ENCODE measurements at places on chromosomes 5 and 9.
A peak's percentile ranks its signal among the peaks of the same experiment; 100 is the strongest.

DNA sequence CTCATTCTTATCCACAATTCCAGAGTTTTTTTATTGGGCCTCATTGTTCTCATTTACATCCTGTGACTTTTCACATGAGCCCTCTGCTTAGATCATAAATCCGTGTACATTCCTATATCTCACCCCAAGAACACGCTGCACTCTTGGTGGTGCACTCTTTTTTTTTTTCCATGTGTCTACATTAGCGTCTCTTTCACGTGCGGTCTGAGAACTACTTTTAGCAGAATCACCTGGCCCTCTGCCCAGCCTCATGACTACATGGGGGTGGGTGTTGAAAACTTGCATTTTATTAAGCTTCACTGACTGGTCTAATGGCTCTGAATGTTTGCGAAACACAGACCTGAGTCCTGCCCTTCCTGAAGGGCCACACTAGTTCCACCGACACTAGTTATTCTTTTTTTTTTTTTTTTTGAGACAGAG, 18.6 kb downstream of the C9orf57 start:
- peak; percentile 42 for DNase-seq

DNA sequence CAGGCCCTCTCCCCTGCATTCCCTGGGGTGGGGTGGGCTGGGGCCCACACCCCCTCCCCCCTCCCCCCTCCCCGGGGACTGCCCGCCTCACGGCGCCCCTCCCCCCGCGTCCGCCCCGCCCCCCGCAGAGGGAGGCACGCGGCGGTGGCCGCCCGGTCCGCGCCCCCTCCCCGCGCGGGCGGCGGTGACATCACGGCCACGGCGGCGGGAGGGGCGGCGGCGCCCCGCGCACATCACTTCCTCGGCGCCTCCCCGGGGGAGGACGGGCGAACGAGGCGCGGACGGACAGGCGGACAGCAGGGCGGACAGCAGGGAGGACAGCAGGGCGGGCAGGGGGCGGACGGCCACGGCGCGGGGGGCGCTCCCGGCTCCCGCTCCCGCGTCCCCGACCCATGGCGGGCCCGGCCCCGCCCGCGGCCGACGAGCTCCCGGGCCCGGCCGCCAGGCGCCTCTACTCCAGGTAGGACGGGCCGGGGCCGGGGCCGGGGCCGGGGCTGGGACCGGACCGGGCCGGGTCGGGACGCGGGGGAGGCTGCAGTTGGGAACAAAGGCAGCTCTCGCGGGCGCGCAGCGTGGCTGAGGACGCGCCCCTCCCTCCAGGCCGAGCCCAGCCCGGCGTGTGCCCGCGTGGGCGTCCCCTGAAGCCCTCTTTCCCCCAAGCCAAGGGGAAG, at the start of gene GPSM1:
TSS of gene GPSM1 (plus strand) at position 236 of the 671 bp plus-strand sequence. CDS start at position 393, 157 bp downstream.
- no peak for DNase-seq

- DNase-seq, result no peak
These were observed 27.0 kb upstream of the SLC6A3 start for GRCh38 chr5:1471997-1472963.

- no peak for DNase-seq
These were observed 314.2 kb downstream of the CDK5RAP2 start for GRCh38 chr9:120265791-120266190.

GRCh38 chr9:108211411-108211955, 644.3 kb downstream of the ACTL7B start:
- DNase-seq, result no peak

GRCh38 chr5:55633574-55634208, 78.4 kb downstream of the SLC38A9 start:
- DNase-seq, result peak; percentile 50

DNA sequence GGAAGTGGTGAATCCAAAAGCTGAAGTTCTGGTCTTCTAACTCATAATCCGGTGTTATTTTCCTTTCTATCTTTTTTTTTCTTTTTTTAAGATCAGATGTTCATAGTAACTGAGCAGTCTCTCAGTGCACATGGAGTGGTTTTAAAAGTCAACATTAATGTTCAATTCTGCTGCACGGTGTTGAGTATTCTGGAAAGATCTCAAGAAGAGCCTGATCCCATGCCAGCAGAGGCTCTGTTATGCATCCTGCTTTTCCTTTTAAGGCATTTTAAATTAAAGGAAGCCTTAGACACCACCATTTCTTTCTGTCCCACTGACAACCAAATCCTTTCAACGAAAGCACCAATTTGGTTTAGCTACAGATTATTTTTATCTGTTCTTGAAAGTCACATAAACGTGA, 33.4 kb downstream of the SEMA5A start:
- DNase-seq, result no peak

DNA sequence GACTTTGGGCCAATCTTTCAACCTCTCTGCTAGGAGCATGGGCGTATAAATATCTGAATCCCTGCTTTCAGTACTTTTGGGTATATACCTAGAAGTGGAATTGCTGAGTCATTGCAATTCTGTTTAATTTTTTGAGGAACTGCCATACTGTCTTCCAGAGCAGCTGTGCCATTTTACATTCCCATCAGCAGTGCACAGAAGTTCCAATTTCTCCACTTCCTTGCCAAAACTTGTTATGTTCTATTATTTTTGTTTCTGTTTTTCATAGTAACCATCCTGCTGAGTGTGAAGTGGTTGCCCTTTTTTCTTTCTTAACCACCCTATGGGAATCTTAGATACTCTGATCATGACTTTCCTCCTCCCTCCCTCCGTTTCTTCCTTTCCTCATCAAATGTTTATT, 11.1 kb upstream of the CCIN start:
- no peak for DNase-seq

- DNase-seq, result no peak
These were observed 98.0 kb downstream of the SLC25A46 start for GRCh38 chr5:110836851-110837250.

GRCh38 chr5:177089825-177090641, 3.3 kb downstream of the FGFR4 start:
- peak; percentile 60 for DNase-seq

GRCh38 chr5:16505904-16506303, 40.3 kb upstream of the ZNF622 start:
- DNase-seq, result no peak

DNA sequence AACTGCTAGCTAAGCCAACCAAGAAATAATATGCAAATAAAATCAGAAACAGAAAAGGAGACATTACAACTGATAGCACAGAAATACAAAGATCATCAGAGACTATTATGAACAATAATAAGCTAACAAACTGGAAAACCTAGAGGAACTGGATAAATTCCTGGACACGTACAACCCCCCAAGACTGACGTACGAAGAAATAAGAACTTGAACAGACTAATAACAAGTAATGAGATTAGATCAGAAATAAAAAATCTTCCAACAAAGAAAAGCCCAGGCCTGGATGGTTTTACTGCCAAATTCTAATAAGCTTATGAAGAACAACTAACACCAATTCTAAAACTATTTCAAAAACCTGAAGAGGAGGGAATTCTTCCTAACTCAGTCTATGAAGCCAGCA, 67.9 kb downstream of the EPB41L4A start:
- no peak for DNase-seq

DNA sequence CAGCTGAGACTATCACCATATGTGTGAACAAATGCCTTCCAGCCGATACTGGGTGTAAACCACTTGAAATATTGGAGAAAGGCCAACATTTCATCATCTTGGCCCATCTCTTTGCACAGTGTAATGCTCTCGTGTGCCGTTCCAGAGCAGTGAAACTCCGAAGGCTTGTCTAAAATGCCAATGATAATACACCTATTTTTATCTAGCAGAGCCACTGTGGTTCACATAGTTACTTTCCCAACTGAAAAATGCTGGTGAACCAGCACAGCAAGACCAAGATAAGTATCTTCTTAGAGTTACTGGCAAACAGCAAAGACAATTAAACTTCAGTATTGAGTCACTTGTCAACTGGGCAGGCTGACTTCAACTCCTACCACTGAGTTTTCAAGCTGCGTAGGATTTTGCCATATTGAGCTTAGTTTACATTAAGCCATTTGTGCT, 379.9 kb upstream of the ACTBL2 start:
- DNase-seq, result no peak

- DNase-seq, result no peak
These were observed 7.2 kb downstream of the SNAPC4 start for GRCh38 chr9:136392538-136393449.

DNA sequence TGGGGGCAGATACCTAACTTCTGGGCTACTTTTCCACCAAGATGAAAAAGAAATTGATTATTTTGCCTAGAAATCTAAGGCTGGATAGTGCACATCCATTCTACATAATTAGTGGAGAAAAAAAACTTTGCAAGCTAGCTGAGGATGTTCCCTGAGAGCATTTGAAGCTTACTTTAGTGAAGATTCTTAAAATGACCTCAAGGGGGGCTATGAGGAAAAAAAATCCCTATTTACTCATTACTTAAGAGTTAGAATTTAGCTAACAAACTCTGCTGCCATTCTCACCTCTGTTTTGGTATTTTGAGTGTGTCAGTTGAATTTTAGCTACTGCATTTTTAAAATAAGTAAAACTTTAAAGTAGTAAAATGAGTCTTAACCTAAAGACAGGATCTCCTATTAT, 9.2 kb upstream of the FGF10 start:
- no peak for DNase-seq

GRCh38 chr5:38540314-38540713, 16.1 kb downstream of the LIFR start:
- no peak for DNase-seq

DNA sequence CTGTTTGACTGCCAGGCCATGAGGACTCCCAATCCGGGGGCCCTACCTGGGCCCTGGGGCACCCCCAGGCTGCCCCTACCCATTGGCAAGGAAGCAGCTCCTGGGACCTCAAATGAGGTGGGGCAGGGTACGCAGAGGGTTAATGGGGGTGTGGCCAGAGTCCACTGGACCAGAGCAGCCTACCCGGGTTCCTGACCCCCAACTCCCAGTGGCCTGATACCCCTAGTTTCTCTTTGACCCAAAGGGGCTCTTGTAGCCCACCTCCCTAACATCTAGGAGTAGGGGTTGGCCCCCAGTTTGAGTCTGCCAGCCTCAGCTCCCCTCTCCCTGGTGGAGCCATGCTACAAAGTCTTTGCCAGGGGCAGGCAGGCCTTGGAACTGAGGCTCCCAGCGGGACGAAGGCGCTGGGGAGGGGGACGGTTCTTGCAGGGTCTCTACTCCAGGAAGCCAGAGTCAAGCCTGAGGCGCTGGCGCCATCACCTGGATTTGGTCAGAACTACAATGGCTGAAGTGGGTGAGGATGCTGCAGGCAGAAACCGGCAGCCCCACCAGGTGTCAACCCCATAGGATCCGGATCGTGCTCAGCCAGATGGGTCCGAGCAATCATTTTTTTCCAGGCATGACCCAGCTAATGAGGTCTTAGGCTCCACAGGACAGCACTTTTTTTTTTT, 8.4 kb upstream of the CERCAM start:
- peak; percentile 35 for DNase-seq

- DNase-seq, result no peak
These were observed 17.8 kb downstream of the TBCA start for GRCh38 chr5:77758141-77758938.

GRCh38 chr9:15461056-15461455, 38.4 kb downstream of the SNAPC3 start:
- DNase-seq, result no peak

DNA sequence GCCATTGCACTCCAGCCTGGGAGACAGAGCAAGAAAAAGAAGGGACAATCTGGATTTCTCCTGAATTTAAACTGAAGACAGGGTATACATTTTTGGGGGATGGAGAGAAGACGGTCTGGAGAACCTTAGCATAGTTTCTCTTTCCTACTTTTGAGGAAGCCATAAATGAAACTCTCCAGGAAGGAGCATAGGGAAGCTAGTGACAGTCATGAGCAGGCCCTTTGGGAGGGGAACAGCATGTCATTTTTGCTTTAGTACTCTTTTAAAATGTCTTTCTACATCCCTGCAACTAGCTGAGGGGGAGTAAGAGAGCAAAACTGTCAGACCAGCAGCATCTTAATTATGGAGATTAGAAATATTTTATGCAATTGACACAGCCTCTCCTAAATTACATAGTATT, 8.2 kb upstream of the SLC44A1 start:
- DNase-seq, result no peak

- DNase-seq, result no peak
These were observed 1254.9 kb upstream of the DMAC1 start for GRCh38 chr9:9054354-9054992.

DNA sequence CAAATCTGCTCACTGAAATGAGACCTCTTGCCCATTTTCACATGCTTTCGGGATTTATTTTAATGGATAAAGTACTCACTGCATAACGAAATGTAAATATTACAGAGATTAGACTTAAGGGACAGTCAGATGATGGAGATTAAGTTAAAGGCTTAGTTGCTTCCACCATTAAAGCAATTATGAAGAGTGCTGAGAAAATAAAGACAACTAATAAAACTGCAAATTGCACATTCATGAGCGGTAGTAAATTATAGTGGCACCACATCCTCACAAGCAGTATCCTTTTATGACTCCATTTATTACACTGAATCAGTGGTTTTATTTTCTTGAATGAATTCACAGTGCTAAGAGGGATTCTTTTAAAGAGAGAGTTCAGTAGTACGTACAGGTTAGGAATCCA, 76.2 kb upstream of the TMED7 start:
- DNase-seq, result no peak

DNA sequence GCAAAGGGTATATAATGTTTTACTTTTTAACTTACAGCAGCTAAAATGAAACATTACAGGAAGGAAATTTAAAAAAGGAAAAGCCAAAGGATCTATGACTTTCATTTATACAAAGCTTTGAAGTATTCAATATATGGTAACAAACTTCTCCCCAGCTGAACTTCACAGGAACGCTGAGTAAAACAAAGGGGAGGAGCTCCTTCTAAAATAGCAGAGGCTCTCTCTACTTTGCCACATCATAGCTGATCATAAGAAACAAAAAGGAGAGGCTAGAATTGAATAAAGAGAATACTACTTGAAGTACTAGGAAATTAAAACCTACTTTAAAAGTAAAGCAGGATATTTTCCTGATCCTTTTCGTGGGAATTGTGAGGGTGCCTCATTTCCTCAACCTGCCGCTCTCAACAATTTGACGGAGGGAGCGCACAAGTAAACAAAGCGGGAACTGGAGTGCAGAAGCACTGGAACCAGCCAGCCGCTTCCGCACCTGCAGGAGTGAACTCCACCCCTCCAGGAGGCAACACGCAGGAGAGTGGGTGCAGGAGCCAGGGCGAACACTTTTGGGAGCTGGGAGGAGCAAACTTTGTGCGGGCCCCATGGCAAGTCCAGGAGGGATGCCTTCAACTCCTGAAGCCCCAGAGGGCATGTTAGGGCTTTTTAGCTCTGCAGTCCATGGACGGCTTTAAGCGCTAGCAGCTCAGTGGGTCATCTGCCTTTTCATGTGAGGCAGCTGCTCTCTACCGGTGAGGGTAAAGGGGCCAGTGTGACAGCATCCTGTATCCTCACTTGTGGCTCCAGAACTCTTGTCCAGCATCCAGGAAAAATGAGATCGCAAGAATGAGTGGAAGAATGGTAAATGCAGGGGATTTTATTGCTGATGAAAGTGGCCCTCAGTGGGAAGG, 757.4 kb downstream of the PTPRD start:
- no peak for DNase-seq

- no peak for DNase-seq
These were observed 2362.5 kb upstream of the WWC1 start for GRCh38 chr5:165928971-165929370.

- DNase-seq, result peak; percentile 69
These were observed 106.8 kb downstream of the MAPKAP1 start for GRCh38 chr9:125600194-125600593.

All from colonic mucosa (tissue), 4 donors.